ENCODE measurements at places on chromosomes 7 and 10.

GRCh38 chr10:590721-591120, 98.7 kb downstream of the DIP2C start:
- no peak for DNase-seq

DNA sequence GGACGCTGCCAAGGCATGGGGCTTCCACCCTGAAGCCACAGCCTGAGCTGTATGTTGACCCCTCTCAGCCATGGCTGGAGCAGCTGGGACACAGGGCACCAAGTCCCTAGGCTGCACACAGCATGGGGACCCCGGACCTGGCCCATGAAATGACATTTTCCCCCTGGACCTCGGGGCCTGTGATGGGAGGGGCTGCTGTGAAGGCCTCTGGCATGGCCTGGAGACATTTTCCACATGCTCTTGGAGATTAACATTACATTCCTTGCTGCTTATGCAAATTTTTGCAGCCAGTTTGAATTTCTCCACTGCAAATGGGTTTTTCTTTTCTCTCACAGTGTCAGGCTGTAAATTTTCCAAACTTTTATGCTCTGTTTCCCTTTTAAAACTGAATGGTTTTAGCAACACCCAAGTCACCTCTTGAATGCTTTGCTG, 463.6 kb downstream of the ZWINT start:
- DNase-seq: no peak

DNA sequence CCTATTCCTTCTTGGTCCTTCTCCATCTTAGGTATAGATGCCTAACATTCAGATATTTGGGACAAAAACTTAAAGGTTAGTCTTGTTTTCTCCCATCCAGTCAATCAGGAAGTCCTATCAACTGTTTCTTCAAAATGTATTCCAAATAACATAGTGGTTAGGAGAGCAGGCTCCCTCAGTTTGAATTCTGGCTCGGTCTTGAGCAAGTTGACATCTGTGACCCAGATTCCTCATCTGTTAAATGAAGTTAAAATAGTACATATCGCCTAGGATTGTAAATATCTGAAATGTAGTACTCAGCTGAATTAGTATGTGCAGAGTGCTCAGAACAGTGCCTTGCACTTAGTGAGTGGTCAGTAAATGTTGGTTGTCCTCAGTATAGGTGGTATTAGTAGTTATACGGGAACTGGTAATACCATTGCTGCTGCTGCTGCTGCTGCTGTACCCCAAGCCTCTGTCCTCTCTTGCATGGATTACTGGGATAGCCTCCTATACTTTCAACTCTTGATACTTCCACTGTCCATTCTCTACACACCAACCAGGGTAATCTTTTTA, 58.6 kb downstream of the RALA start:
- no peak for DNase-seq

GRCh38 chr7:12623885-12624498, 53.5 kb downstream of the SCIN start:
- no peak for DNase-seq

- DNase-seq: no peak
Measured at GRCh38 chr7:95950698-95951097, 178.3 kb downstream of the DYNC1I1 start.

GRCh38 chr10:28199941-28200340, 102.9 kb downstream of the MPP7 start:
- no peak for DNase-seq

DNA sequence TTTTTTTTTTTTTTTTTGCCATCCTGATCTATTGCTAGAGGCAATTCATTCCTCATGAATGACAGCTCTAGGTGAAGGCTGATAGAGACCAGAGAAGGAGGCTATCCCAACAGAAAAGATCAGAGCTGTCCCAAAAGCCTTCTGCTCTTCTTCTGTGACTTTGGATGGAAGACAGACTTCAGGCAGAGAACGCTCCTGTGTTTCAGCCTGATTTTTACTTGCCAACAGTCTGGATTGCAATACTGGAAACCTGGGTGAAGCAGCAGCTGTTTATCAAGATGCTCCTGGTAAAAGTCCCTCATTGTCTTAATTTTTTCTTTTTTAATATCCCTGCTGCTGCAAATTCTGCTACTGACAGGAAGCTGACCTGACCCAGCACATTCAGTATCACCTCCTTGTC, 219.5 kb downstream of the CCDC3 start:
- DNase-seq: no peak

DNA sequence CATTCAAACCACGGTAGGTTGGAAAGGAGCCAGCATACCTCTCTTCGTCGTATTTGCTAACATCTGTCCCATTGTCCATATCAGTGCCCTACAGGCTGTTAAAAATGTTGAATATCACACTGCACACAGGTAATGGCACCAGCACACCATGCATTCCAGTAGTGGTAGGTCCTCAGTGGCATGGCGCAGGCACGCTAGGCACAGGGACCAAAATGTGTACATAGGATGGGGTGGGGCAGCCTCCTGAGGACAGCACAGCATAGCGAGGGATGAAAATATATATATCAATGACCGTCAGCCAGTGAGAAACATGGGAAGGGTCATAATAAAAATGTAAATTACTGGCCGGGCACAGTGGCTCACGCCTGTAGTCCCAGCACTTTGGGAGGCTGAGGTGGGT, 99.9 kb upstream of the CTBP2 start:
- DNase-seq: no peak

DNA sequence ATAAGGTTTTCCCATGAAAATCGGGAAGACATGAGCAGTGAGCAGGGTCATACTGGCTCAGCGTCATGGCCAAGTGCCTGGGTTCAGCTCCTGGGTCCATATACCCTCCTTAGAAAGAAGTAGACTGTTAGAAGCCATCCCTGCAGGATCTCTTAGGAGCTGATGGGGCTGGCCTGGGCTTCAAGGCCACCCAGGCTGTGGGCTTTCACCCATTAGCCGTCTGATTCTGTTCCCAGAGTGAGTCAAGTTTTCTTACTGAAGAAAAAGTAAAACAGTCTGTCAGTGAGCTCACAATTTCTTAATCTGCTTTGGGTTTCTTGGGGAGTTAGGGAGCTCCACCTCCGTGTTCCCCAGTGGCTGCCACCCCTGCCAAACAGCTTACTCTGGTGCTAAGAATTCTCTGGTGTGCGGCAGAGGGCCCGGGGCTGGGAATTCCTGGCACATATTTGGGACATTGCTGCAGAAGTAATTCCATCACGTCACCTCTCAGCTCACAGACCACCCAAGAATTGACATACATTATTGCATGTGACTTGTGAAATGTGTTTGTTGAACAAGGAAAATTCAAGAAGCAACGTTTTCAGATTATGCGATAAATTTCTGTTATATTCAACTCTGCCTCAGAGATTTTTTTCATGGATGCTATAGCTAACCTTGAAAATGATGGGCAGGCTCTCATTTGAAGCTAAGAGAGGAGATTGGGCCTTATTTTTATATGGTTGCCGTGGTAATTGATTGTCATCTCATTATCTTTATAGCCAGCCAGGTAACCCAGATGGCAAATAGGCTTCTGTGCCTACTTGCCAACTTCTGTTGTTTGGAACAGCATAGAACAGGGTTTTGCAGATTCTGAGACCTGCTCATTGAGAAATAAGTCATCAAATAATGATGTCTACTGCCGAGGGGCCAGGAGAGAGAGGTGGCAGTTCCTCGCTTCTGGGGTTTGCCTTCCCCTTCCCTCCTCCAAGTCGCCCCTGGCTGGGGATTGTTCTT, 166.4 kb downstream of the CHN2 start:
- no peak for DNase-seq

GRCh38 chr7:33873518-33873917, 31.8 kb upstream of the BMPER start:
- no peak for DNase-seq

GRCh38 chr7:129146237-129146979, 1.9 kb downstream of the TSPAN33 start:
- DNase-seq: no peak

- DNase-seq: no peak
Measured at GRCh38 chr7:44100458-44101302, 3.5 kb upstream of the AEBP1 start.

- DNase-seq: no peak
Measured at GRCh38 chr7:66190504-66190857, 14.7 kb upstream of the TPST1 start.

Measured in stimulated activated effector memory CD8-positive, alpha-beta T cell treated with anti-CD3 and anti-CD28 coated beads, Interleukin-12 subunit alpha, Interleukin-12 subunit beta, amount 100 ng/mL, for 72 hours (primary cell).